ENCODE measurements at places on chromosomes 1 and 21.

GRCh38 chr1:159828581-159829272, 2.1 kb downstream of the SLAMF8 start:
- DNase-seq, result no peak

DNA sequence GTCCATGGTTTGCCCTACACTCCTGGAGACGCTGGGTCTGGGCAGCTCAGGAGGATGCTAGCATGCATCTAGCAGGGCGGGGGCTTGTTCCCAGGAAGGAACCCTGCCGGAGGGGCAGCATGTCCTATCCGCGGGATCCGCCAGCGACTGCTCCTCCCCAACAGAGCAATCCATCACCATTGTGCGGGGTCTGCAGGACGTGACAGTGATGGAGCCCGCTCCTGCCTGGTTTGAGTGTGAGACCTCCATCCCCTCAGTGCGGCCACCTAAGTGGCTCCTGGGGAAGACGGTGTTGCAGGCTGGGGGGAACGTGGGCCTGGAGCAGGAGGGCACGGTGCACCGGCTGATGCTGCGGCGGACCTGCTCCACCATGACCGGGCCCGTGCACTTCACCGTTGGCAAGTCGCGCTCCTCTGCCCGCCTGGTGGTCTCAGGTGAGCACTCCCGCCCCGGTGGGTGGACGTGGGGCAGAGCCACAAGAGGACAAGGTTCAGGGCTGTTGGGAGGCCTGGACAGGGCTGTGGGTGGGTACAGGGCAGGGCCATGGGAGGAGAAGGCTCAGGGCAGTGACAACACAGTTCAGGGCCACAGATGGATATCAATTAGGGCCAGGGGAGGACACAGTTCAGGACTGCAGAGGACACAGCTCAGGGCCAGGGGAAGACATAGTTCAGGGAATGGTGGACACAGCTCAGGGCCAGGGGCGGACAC, 71.3 kb downstream of the OBSCN start:
- DNase-seq, result no peak

- no peak for DNase-seq
These were observed 62.3 kb upstream of the MORC3 start for GRCh38 chr21:36257657-36258056.

GRCh38 chr1:12424087-12424529, 193.9 kb downstream of the DHRS3 start:
- DNase-seq, result no peak

DNA sequence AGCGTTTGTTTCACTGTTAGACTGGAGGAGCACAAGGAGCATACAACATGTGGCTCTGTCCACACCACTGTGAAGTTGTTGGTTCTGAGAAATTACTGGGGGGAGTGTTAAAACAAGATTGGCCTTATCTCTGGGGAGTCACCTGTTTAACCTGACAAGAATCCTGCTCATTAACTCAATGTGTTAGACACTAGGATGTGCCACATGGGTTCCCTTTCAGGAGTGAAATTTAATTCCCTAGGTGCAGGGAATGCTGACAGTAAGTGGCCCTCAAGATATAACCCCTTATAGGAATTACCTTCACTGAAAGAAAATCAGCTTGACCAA, 45.8 kb upstream of the WNT2B start:
- DNase-seq, result no peak

GRCh38 chr1:182050481-182051448, 10.7 kb downstream of the ZNF648 start:
- DNase-seq, result no peak

GRCh38 chr1:246537887-246538286, 28.2 kb downstream of the TFB2M start:
- DNase-seq, result no peak

DNA sequence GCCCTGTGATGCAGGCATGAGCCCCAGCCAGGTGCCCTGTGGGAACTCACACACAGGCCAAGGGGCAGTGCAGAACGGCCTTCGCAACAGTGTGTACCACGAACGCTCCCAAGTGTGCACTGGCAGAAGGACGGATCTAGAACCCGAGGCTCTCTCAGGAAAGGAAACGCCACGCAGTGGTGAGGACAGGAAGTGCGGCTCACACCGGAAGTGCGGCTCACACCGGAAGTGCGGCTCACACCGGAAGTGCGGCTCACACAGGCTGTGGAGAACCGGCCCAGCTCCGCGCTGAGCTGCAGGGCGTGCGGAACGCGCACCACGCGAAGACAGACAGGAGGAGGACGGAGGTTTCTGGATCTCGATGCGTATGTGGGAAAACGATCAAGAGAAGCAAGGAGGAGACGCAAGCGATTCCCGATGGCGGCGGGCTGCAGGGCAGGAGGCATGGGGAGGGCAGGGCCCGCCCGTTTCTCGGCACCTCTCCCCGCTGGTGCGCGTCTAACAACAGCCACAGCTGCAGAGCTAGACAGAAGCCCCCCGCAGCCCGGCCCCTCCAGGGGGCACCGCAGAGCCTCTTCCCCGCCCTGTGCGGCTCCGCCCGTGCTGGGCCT, 35.9 kb upstream of the TMEM52 start:
- peak; percentile 58 for DNase-seq

GRCh38 chr1:215581896-215582295, 14.8 kb downstream of the KCTD3 start:
- peak; percentile 39 for DNase-seq

DNA sequence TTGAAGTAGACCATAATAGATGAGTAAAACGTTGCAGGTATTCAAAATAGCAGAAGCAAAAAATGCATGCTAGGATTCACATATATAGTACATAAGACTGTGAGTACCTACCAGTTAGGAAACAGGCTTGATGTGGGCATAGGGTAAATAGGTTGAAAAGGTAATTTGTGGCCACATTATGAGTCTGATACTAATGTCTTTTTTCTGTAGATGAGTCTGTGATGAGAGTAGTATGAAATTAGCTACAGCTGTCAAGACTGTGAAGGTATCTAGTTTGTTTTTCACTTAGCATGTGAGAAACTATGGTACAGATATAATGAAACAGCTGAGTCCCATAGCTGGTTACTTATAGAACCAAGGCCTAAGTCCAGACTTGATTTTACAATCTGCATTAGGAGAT, 12.4 kb upstream of the SPATA1 start:
- no peak for DNase-seq

GRCh38 chr1:101130673-101131072, 105.1 kb upstream of the DPH5 start:
- no peak for DNase-seq

DNA sequence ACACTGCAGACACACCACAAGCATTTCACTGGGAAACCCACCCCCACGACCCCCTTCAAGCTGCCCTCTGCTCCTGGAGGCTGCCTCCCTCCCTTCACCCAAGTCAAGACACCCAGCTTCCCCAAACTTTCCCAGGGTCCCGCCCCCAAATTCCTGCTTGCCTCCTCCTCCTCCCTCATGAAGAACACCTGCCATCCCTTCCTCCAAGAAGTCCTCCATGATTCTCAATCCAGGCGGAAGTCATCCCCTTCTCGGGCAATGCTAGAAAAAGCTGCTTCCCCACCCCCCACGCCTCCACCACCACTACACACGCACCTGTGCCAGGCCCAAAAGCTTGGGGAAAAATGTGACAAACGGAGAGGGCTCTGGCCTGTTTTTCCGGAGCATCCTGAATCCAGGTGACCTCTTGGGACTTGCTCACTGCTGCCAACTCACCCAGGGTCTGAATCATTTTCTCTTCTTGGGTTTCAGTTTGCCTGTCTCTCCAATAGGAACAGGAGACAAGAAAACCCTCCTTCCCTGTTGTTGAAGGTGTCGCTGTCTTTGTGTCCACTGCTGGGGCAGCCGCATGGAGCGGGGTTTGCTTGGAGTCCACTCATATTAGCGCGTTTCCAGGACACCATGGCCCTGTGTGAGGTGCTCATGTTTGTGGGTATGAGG, 101.0 kb upstream of the CASZ1 start:
- DNase-seq, result no peak

- no peak for DNase-seq
These were observed 13.4 kb downstream of the CLEC20A start for GRCh38 chr1:178483251-178483957.

GRCh38 chr1:175000697-175001187, 995 bp downstream of the CACYBP start:
- no peak for DNase-seq

DNA sequence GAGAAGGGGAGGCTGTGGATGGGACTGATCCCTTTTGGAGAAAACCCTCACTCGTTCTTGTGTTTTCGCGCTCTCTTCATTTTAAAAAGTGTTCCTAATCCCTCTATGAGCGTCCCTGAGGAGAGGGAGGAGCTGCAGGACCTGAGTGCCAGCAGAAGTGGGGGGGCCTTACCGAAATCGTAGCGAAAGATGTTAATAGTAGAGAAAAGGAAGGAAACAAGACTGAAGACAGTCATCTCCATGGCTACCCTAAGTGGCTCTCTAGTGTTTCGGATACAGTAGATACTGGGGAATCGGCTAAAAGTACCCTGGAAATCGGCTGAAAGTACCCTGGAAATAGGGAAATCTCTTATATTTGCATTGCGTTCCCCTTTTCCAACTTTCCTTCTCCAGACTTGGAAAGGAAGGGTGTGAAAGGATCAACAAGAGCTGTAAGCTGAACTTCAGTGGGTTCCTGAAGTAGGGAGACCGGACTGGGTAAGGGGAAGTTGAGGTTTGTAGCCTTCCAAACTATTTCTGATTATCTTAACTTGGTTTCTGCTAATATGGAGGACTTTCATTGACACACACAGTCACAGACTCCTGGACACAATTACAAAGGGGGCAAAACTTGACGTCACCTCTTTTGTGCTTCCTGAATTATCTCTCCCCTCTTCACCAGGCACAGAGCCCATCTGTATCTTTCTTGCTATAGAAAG, 486 bp upstream of the DSTYK start:
- no peak for DNase-seq

- DNase-seq, result no peak
These were observed 320 bp downstream of the C1orf174 start for GRCh38 chr1:3899754-3900149.

DNA sequence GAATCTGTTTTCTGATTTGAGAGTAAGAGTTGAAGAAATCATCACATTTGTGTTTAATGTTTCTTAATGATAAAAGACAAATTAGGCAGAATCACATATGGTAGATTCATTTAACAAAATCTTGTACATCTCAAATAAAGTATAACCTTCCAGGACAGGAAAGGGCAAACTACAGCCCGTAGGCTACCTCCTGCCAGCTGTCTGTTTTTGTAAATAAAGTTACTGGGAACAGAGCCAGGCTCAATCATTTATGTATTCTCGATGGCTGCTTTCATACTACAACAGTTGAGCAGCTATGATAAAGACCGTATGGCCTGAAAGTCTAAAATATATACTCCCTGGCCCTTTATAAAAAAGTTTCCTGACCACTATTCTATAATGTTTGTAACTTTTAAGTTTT, 204.1 kb downstream of the COL24A1 start:
- DNase-seq, result no peak

Data from HEK293T (cell line).